ENCODE measurements at places on chromosomes 11 and 22.

- no peaks in the 10 kb centered on the region for H3K27me3 ChIP-seq
- no peak for DNase-seq
- H3K36me3 ChIP-seq = no peaks in the 10 kb centered on the region
- no peak overlapping the region for H3K27ac ChIP-seq
- H3K4me3 ChIP-seq = no peak overlapping the region
Observed at GRCh38 chr22:49371325-49372110, 456.2 kb downstream of the BRD1 start.

DNA sequence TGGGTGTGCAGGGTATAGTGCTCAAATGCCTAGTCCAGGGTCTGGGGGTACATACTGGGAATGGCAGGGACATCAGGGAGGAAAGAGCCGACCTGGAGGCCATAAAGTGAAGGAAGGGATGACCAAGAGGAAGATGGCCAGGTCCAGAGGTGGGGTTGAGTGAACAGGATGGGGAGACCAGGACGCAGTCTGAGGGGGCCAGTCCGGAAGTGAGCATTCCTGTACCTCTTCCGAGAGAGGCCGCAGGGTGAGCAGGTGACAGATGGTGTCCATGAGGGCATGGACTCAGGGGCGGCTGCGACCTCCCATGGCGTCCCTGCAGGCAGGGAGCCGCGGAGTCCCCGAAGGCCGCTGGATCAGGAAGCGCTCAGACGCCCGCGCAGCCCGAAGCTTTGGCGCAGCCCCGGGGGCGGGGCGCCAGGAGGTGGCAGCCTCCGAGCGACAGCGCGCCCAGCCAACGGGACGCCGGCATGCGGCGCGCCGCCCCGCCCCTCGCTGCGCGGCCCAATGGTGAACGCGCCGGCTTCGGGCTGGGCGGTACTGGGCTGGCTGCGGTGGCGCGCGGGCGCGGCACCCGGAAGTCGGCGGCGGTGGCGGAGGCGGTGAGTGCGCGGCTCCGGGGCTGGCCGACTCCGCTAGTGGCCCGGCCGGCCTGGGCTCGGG, at the start of gene TANGO2:
Gene TANGO2, plus strand, starts transcription at position 578 of the 663 bp plus-strand sequence. CDS start 15,689 bp downstream, outside the sequence.
- peak; percentile 91 for DNase-seq
- peaks cover 17% of the 10 kb centered on the region for H3K27me3 ChIP-seq

GRCh38 chr22:23565915-23566704, 14.0 kb downstream of the IGLL1 start:
- H3K4me1 ChIP-seq = no peaks in the 10 kb centered on the region
- no peak overlapping the region for H3K27ac ChIP-seq
- H3K27me3 ChIP-seq = peaks cover 25% of the 10 kb centered on the region

GRCh38 chr11:11107076-11107723, 245.8 kb downstream of the CSNK2A3 start:
- peaks cover 29% of the 10 kb centered on the region for H3K27me3 ChIP-seq
- H3K4me3 ChIP-seq = no peak overlapping the region
- DNase-seq = no peak
- H3K36me3 ChIP-seq = no peaks in the 10 kb centered on the region
- no peak overlapping the region for H3K27ac ChIP-seq
- no peaks in the 10 kb centered on the region for H3K4me1 ChIP-seq

- DNase-seq = peak; percentile 88
- peak overlapping the region; percentile 94 for H3K27ac ChIP-seq
- no peaks in the 10 kb centered on the region for H3K27me3 ChIP-seq
- H3K4me1 ChIP-seq = peaks cover 37% of the 10 kb centered on the region
Observed at GRCh38 chr11:96228473-96228891, 114.5 kb downstream of the MAML2 start.

DNA sequence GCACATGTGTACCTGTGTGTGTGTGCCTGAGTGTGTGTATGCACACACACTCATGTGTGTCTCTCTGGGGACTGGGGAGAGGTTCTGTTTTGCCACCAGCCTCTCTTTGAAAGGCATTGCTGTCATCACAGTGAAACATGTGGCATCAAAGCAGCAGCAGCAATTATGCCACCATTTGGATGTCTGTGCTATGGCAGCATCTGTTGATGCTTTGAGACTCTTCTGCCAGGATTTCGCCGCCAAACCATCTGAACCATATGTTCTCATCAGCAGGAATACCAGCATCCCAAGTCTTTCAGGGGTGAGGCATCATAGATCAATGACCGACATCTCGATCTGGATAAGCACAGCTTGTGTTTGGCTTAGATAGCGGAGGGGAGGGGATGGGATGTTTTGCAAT, 168.6 kb downstream of the FAT3 start:
- H3K4me3 ChIP-seq = no peak overlapping the region
- no peaks in the 10 kb centered on the region for H3K36me3 ChIP-seq
- no peak for DNase-seq
- no peaks in the 10 kb centered on the region for H3K27me3 ChIP-seq

DNA sequence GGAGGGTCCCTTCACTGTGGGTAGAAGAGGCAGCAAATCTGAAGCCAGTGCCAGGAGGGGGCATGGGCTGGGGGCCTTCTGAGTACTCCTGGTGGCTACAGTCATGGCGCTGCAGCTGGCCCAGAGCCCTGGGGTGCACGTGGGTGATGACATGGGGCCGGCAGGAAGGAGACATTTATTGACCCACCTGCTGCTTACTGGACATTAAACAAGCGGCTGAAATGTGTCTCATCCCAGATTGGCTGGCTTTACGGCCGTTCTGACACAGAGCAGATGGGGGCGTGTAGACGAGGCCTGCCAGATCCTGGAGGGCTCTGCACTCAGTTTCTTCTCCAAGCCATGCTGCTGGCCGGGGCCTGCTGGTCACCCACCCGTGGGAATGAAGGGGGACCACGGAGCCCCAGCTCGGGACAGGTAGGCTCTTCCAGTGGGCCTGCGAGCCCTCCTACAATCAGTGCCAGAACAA, 906.9 kb downstream of the BRD1 start:
- H3K4me1 ChIP-seq = no peaks in the 10 kb centered on the region
- no peak overlapping the region for H3K4me3 ChIP-seq
- H3K27ac ChIP-seq = no peak overlapping the region
- H3K36me3 ChIP-seq = no peaks in the 10 kb centered on the region

- H3K4me3 ChIP-seq = no peak overlapping the region
- no peaks in the 10 kb centered on the region for H3K4me1 ChIP-seq
- H3K36me3 ChIP-seq = peaks cover 100% of the 10 kb centered on the region
- no peak for DNase-seq
- no peak overlapping the region for H3K27ac ChIP-seq
Observed at GRCh38 chr11:62146476-62147200, 22.8 kb downstream of the INCENP start.

GRCh38 chr11:46364791-46365190, 16.7 kb upstream of the MDK start:
- no peak overlapping the region for H3K27ac ChIP-seq
- no peak overlapping the region for H3K4me3 ChIP-seq
- no peak for DNase-seq
- H3K27me3 ChIP-seq = no peaks in the 10 kb centered on the region

GRCh38 chr11:124122123-124122522, 6.9 kb downstream of the VWA5A start:
- peaks cover 11% of the 10 kb centered on the region for H3K36me3 ChIP-seq
- DNase-seq = no peak
- H3K4me3 ChIP-seq = no peak overlapping the region
- no peaks in the 10 kb centered on the region for H3K4me1 ChIP-seq
- H3K27ac ChIP-seq = no peak overlapping the region
